ENCODE measurements at places on chromosomes 4 and X.

DNA sequence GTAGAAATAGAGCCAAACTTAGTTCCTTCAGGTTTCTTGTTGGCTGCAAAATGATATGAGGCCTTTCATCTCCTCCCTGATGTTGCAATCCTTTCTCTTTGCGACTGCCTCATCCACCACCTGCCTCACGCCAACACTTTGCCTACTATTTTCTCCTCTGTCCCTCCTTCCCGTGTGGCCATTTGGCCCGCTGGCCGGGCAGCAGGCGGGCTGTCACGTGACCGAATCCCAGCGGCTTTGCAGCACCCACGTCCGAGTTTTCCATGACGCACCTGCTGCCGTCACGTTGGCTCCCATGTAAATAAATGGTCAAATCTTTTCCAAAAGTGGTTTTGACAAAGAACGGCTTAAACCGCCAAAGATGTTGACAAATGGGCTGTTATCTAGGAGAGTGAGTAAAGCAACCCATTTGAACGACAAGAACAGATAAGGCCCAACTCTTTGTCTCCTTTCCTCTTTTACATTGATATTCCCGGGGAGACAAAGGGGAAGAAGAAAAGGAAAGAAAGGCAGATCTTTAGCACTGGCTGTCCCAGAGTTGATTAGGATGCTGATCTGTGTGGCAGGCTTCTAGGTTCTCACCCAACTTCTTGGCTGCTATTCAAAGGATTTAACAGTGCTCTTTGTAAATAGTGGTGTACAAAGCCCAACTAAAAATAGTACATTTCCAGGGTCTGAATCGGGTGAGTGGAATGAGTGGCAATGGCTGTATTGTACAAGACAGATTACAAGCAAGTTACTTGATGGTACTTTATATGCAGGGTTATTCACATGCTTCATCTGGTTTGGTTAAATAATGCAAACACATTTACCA lies 174.2 kb upstream of the JADE1 start:
- DNase-seq = peak; percentile 41

- DNase-seq = no peak
Observed at GRCh38 chr4:5069901-5070300, 18.6 kb downstream of the STK32B start.

GRCh38 chr4:158714937-158715336 lies 8.3 kb downstream of the PPID start:
- DNase-seq = no peak

GRCh38 chrX:109199726-109200125 lies 282.2 kb downstream of the GUCY2F start:
- DNase-seq = no peak

DNA sequence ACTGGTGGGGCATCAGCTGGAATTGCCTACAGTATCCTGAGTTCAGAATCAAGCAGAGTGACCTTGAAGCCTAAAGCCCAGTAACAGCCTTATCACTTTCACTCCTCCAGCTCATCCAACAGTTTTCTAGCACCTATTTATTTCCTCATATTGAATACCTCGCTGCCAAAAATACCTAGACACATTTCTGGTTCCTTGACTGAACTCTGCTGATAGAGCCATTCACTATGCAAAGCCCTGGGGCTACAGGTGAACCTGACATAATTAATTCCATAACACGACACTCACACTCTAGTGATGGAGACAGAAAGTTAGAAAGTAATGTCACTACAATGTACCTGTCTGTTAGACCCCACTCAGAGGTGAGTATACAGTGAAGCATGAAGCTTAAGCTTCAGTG lies 149.0 kb upstream of the STX18 start:
- no peak for DNase-seq

DNA sequence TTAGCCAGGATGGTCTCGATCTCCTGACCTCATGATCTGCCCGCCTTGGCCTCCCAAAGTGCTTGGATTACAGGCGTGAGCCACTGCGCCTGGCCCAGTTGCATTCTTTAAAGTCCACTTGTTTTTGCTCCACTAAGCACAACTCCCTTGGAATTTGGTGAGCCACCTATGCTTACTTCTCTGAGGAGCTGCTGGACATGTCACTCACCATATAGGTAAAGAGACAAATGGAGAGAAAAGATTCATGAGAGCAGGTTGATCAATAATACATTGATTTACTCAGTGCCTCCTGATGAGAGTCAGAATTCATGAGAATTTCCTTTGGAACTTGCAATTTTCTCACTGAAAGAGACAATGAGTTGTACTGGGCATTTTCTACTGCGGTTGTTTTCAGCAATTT lies 48.2 kb downstream of the USP26 start:
- no peak for DNase-seq

- no peak for DNase-seq
Observed at GRCh38 chr4:140061659-140062289, 92.2 kb downstream of the MAML3 start.

- DNase-seq = peak; percentile 1
Observed at GRCh38 chrX:53357799-53358530, 64.5 kb downstream of the SMC1A start.

DNA sequence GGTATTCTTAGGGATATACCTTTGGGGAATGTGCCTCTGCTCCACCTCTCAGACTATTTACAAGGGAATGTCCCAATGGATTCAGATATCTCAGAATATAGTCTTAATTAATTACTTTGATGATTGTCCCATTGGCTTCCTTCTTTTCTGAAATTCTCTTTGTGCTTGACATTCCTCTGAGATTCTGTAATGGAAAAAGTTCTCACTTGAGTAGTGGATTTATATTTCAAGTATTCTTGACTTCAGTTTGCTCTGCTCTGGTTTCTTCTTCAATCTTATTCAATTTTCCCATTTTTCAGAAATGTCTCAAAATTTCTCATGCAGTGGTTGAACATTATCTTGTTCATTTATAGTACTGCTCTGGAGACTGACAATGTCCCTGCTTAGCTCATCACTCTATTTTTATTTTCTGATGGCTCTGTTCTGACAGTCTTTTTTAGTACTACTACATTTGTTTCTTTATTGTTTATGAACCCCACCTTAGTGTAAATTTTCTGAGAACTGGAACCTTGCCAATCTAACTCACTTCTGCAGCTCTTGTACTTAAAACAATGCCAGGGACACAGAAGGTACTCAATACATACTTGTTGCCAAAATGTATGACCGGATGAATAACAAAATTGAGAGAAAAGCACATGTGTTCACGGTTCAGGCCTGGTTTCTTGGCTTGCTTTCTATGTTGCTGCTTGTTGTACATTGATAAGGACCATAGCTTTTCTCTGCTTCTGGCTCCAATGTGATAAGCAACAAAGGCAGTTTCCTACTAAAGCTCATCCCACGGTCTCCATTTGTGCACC lies 471.7 kb downstream of the GASK1B start:
- no peak for DNase-seq

DNA sequence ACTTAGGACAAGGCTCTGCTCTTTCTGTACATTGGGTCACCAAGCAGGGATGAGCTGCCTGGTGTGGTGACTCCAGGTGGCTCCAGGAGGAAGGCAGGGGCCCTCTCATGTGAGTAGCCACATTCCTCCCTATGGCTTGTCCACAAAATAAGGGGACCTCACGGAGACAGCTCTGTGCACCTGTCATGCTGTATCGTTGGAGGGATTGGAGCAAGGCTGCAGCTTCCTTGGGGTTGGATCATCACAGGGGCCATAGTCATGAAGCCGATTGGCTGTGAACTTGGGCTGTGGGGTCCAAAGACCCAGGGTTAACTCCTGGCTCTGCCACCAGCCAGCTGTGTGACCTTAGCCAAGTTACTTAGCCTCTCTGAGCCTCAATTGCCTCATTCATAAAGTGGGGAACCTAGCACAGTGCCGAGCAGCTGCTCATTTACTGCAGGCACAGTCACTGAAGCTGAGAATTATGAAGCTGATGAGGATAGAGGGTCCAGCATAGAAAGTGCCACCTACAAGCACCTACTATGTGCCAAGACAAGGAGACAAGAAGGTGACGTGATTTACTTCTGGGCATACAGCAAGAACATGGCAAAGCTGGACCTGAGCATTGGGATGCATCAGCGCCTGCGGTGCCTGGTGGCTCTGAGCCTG lies 11.8 kb upstream of the KIAA0232 start:
- DNase-seq = no peak

GRCh38 chr4:40058854-40059253 lies 2.2 kb downstream of the N4BP2 start:
- DNase-seq = no peak

DNA sequence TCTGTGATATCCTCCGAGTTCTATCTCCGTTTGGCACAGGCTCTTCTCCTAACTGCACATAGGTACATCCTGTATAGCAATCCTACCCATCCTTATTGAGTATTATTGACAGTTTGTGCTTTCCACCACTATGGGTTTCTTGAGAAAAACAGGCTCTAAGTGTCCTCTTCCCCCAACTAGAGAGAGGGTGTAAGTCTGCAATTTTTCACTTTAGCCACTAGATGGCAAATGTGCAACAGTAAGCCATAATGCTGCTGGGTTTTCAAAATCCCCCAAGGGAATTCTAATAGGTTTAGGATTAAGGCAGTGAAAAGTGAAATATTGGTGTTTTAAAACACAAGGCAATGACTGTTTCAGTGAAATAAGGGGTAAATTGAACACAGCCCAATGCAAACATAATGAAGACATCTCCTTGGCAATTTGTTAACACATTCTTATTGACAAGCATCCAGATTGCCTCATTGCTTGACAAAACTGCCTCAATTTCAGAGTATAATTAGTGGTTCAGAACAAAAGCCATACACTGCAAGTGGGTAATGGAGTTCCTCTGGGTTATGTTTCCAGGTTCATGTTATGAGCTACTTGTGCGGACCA lies 239.0 kb upstream of the HTR2C start:
- no peak for DNase-seq

GRCh38 chrX:135484641-135485289 lies 35.7 kb upstream of the INTS6L start:
- no peak for DNase-seq

- DNase-seq = no peak
Observed at GRCh38 chr4:1839282-1839681, 16.7 kb downstream of the LETM1 start.

DNA sequence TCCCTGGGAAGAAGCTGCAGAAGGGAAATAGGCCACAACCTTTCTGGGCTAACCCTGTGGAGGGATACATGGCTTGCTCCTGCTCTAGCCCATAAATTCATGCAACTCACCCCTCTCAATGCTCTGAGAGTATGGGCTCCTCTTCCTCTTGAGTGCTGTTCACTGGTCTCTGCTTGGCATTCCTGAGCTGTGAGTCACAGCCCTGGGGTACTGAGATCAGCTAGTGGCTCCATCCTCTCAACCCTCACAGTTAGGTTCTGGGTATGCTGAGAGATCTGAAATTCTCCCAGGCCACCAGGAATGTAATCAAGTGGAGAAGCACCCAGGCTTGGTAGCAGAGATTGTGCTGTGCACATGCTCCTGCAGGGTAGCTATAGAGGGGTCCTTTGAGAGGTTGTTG lies 60.6 kb upstream of the SPANXN2 start:
- DNase-seq = no peak

- no peak for DNase-seq
Observed at GRCh38 chrX:118550792-118551191, 55.2 kb downstream of the DOCK11 start.

DNA sequence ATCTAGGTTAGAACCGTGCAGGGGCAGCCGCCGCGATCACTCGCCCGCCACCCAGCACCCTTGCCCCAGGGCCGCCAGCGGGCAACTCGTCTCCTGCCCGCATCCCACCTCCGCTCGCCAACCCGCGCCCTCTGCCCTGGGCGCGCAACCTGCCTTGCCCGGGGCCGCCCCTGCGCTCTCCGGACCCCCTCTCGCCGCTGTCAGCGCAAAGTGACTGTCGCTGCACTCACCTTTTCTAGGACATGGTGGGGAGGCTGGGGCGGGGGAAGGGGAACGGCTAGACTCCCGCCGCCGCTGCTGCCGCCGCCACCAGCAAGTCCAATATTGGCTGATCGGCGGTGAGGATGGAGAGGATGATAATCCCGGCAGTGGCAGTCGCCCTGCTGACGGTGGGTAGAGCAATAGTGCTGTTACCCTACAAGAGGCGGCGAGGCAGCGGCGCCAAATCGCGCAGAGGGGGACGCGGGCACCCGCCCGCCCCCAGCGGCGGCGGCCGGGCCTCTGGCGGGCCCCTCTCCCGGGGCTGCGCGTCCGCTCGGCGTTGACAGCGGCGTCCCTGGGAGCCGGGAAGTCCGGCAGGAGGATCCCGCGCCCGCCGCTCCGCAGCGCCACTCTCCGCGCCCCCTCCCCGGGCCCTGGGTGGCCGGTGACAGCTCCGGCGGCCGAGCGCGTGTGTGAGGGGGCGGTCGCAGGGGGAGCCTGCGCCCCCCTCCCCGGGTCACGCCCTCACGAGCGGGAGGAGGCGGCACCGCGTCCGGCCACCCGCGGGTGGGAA lies 2.3 kb upstream of the NR3C2 start:
- peak; percentile 23 for DNase-seq

DNA sequence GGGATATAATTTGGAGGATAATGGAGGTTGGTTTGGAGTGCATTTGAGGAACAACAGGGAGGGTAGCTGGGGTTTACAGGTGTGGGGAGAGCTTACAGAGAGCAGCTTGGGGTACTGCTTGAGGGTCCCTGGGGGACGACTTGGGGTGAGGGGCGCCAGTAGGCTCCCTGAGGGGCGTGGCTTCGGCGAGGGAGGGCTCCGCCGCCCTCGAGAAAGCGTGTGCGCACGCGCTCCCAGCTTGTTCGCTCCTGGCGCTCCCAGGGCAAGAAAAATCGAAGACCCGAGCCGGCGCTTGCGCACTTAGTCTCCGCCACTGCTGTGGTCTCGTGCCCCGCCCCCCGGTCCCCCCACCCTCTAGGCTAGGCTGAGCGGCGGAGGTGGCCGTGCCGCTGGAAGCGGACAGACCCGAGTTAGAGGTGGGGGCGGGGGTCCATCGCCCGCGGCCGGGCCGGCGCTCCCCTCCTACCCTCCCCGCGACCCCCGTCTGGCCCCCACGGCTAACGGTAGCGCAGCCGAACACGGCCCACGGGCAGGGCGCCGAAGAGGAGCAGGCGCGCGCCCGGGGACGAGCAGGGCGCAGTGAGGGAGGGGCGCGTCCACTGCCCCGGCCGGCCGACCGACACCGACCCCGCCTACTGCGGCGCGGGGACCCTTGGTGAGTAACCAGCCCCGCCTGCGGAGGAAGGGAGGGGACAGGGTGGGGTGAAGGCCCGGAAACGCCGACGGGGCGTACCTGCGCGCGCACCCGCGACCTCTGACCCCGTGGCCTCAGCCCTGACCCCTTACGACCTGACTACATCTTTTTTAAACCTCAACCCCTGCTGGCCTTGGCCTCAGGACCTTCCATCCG lies 5.4 kb upstream of the CCDC120 start:
- DNase-seq = peak; percentile 1

GRCh38 chr4:40059362-40059761 lies 2.7 kb downstream of the N4BP2 start:
- DNase-seq = no peak

DNA sequence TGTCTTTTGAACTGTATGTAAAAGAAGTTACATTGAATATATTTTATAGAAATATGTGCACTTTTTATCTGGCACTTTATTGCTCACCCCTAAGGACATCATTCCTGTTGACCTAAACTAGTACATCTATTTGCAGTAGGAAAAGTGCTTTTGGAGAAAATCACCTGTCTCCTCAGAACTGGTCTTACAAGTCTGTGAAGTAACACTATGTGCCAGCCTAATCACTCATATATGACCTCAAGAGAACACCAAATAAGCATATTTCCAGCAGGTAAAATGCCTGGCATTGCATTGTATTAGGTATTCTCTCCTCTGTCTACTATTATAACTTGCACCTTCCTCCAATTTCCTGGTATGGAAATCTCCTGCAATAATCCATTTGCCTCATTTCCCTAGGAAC lies 4.0 kb upstream of the GASK1B start:
- no peak for DNase-seq

GRCh38 chrX:39891781-39892180 lies 206.0 kb downstream of the BCOR start:
- DNase-seq = no peak
